ENCODE measurements at places on chromosomes 7 and 10.

GRCh38 chr10:123160311-123160980 is 6.2 kb downstream of the BUB3 start:
- no peak for DNase-seq

DNA sequence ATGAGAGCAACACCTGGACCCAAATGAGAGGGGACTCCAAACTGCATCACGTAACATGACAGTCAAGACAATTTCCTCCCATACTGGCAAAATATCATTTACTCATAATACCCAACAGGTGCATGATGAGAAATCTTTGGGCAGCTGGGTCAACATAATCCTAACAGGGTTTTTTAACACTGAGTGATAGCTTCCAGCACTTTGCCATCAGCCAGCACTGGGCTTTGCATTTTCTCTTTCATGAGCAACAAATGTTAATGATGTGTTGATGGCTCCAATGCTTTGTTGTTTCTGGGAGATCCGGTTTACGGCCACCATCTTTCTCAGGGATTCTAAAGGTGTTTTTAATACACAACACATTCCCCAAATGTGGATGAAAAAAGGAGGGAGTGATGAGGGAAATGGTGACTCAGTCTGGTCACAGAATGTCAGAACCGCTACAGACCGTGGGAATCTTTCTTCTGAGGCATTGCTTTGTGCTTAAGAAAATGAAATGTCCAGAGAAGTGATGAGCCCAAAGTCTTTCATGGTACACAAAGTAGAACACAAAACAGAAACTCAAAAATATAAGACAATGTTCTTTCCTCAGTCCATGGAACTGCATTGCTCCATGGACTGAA is 705.7 kb upstream of the IGFBP3 start:
- no peak for DNase-seq

- DNase-seq, result no peak
Observed at GRCh38 chr7:112965506-112965905, 121.1 kb downstream of the GPR85 start.

- DNase-seq, result peak; percentile 52
Observed at GRCh38 chr10:86707505-86707904, 39.2 kb downstream of the LDB3 start.

GRCh38 chr7:69534461-69535041 is 63.7 kb upstream of the AUTS2 start:
- DNase-seq, result no peak

DNA sequence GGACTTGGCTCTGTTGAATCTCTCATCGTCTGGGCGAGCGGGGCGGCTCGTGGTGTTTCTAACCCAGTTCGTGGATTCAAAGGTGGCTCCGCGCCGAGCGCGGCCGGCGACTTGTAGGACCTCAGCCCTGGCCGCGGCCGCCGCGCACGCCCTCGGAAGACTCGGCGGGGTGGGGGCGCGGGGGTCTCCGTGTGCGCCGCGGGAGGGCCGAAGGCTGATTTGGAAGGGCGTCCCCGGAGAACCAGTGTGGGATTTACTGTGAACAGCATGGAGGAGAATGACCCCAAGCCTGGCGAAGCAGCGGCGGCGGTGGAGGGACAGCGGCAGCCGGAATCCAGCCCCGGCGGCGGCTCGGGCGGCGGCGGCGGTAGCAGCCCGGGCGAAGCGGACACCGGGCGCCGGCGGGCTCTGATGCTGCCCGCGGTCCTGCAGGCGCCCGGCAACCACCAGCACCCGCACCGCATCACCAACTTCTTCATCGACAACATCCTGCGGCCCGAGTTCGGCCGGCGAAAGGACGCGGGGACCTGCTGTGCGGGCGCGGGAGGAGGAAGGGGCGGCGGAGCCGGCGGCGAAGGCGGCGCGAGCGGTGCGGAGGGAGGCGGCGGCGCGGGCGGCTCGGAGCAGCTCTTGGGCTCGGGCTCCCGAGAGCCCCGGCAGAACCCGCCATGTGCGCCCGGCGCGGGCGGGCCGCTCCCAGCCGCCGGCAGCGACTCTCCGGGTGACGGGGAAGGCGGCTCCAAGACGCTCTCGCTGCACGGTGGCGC is at the start of gene EN2:
EN2 (plus strand) TSS at position 19 of the 767 bp plus-strand sequence; CDS start at position 268, 249 bp downstream.
- DNase-seq, result no peak

DNA sequence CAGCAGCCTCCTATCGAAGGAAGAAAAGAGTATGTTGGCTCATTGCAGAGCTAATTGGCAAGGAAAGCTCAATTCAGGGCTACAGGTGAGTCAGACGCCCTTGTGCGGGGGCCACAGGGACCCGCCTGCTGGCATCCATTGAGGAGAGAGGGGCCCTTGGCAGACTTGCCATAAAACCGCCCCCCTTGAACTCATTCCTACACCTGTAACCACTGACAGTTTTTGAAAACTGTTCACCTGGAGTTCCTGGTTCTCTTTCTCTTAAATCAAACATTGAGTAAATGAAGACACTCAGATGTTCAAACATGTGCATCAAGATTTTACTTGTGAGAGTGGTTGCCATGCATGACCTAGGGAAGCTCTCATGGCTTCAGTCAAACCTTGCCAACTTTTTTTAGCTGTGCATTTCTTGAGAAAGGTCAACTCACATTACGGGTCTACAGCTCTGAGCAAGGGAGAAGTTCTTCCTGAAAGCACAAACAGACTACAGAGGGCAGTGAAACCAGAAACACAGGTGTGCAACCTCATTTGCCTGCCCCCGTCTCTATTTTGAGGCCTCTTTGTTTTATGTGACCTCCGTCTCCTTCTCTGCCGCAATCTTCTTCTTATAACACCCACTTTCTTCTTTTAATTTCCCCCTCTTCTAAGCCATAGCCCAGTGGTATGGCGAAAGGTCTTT is 87.8 kb downstream of the TBXAS1 start:
- no peak for DNase-seq

- no peak for DNase-seq
Observed at GRCh38 chr7:39407137-39407536, 159.1 kb upstream of the YAE1 start.

GRCh38 chr7:25804154-25804553 is 347.8 kb upstream of the NFE2L3 start:
- DNase-seq, result no peak

GRCh38 chr10:122558452-122558851 is 2.1 kb upstream of the DMBT1 start:
- no peak for DNase-seq

GRCh38 chr10:32160864-32161263 is 104.6 kb upstream of the KIF5B start:
- no peak for DNase-seq

- DNase-seq, result no peak
Observed at GRCh38 chr7:132451161-132451560, 125.1 kb downstream of the PLXNA4 start.

DNA sequence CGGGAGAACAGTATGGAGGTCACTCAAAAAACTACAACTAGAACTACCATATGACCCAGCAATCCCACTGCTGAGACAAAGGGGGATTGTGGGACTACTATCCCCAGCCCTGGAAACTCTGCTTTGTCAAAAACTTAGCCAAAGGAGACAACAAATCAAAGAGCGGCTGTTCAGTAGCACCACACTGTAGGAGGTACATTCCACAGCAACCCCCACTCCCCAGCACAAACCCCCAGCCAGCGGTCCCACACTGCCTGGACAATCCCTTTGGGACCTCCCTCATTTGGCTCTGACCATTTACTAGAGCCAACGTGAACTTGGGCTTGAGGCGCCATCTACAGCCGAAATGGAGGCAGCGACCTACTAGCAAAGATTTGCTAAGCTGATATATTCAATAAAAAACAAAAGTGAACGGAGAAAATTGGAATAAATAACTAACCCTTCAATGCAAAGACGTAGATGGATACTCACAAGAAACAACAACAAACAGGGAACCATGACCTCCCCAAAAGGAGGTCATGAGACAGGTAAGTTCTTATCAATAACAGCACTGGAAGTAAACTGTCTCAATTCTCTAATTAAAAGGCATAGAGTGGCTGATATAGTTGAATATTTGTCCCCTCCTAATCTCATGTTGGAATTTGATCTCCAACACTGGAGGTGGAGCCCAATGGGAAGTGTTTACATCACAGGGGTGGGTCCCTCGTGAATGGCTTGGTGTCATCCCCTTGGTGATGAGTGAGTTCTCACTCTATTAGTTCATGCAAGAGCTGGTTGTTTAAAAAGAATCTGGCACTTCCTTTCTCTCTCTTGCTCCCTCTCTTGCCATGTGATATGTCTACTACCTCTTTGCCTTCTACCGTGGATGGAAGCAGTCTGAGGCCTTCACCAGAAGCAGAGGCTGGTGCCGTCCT is 119.0 kb upstream of the KCNMA1 start:
- no peak for DNase-seq

- DNase-seq, result no peak
Observed at GRCh38 chr10:74072503-74072902, 74.6 kb downstream of the VCL start.

GRCh38 chr10:70492786-70493659 is 14.5 kb downstream of the PALD1 start:
- peak; percentile 64 for DNase-seq

GRCh38 chr10:91190388-91190870 is 30.0 kb upstream of the PCGF5 start:
- DNase-seq, result no peak

GRCh38 chr10:35453855-35454532 is 117.7 kb downstream of the CCNY start:
- DNase-seq, result no peak

DNA sequence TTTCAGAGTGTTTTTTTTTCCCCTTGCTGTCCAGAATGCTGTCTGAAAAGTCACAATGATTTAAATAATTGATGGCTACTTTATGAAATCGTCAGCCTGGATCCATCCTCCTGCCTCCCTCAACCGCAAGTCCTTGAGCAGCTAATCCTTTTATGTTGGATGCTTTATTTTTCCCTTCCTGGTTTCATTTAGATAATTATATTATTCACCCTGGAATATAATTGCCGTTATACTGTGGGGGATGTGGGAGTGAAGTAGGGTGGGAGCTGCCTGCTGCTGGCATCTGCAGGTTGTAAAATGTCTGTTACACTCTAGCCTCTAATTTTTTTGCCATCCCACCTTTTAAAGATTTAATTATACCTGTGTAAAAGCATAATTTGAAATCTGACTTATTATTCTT is 290.5 kb upstream of the LRGUK start:
- no peak for DNase-seq

- DNase-seq, result no peak
Observed at GRCh38 chr10:29064680-29065079, 224.2 kb upstream of the LYZL1 start.

DNA sequence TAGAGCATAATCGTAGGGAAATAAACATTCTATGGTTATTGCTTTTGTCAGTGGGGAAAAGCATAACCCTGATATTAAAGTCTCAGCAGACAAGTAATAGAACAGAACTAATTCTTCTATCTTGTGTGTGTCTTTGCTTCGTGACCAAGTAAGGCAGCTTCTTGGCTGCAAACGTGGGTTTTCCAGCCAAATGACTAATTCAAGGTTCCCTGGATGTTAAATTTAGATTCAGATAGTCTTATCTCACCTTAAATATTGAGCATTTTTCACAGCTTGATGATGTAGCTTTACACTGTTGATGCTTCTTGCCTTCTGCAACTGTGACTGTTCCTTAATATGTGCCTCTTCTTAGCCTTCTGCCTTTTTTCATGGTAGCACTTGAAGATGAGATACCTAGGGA is 113.0 kb downstream of the EXOC4 start:
- no peak for DNase-seq

- DNase-seq, result no peak
Observed at GRCh38 chr10:12208460-12208859, 12.5 kb downstream of the CDC123 start.

DNA sequence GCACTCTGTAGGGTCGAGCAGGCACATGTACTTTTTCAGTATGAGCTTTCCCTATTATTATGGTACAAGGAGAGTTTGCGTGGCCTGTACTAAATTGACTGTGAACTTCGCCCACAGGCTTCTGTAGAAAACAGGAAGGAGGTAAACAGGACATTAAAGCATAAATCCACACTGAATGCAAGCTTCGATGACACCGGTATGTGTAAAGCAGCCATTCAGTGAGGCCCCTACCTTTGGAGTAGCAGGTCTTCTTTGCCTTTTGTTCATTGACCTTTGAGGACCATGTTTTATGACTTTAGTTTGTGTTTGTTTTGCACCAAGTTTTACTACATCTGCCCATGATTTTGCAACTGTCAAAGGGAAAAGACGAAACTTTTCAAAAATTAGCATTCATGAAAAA is 14.5 kb downstream of the MKI67 start:
- DNase-seq, result no peak

DNA sequence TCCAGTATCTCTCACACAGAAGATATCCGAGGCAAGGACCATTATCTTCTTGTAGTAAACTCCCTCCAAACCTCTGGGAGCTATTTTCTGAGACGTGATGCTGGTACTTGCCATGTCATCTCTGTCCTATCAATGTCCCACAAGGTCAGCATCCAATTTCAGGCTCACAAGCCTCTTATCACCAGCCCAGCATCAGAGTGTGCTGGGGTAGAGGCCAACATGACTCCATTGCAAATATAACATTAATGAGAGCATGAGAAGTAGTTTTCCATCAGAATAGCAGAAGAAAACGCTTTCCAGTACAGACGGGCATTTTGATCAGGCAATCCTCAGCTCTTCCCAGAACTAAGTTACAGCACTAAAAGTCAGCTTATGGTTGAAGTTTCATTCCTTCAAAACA is 5.6 kb downstream of the MORN4 start:
- no peak for DNase-seq

- no peak for DNase-seq
Observed at GRCh38 chr7:44415510-44415909, 74.9 kb downstream of the NUDCD3 start.

DNA sequence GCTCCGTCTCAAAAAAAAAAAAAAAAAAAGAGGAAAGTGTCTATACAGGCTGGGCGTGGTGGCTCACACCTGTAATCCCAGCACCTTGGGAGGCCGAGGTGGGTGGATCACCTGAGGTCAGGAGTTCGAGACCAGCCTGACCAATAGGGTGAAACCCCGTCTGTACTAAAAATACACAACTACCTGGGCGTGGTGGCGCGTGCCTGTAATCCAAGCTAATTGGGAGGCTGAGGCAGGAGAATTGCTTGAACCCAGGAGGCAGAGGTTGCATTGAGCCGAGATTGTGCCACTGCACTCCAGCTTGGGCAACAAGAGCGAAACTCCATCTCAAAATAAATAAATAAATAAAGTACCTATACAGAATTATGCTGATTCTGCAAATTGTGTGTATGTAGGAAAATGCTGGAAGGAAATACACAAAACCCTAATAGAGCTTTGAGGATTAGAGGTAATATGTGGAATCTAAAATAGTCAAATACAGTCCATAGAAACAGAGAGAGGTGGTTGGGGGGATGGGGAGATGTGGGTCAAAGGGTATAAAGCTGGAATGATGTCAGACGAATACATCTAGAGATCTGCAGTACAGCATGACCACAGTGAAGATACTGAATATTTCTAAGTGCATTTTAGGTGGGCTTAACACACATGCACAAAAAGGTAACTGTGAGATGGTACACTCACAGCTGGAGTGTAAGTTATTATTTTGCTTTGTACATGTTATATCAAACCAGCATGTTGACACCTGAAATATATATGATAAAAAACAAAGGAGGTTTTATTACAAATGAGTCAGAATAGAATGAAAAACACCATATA is 174.5 kb upstream of the KLF14 start:
- no peak for DNase-seq

Data from Right ventricle myocardium inferior (tissue), 1 donor.